Fibroblast of the conjunctiva (primary cell): ENCODE measurements at places on chromosomes 6 and 20.

- no peak for DNase-seq
Observed at GRCh38 chr6:19301980-19302379, 535.2 kb upstream of the ID4 start.

GRCh38 chr6:7086488-7086887, 21.3 kb upstream of the RREB1 start:
- DNase-seq, result no peak

GRCh38 chr6:45801471-45802289, 214.0 kb downstream of the CLIC5 start:
- no peak for DNase-seq

DNA sequence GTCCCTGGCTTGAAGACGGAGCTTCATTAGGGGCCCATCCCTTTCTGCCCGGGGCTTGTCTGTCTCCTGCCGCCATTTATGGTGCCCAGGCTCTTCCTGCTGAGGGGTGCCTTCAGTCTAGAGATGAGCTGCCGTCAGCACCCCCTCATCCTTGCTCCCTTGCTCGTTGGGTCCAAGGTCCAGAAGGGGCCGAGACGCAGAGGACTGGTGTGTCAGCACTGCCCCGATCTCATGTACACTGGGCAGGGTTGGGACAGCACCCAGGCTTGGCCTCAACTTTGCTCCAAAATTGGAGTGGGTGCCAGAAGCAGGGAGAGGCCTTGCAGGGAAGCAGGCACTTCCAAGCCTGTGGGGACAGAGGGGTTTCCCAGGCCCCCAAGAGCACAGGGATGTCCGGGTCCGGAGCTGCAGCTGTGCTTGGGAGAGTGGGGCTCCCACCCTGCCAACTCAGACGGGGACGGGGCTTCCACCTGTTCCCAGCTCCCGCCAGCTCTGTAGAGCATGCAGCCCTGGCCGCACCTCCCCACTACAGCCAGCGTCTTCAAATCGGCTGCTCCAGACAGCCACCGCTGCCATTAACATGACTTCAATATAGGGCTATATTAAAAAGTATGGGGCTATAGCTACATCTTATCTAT, 488.8 kb downstream of the TENT5A start:
- DNase-seq, result no peak

GRCh38 chr20:36320261-36320897, 14.2 kb downstream of the DLGAP4 start:
- no peak for DNase-seq

DNA sequence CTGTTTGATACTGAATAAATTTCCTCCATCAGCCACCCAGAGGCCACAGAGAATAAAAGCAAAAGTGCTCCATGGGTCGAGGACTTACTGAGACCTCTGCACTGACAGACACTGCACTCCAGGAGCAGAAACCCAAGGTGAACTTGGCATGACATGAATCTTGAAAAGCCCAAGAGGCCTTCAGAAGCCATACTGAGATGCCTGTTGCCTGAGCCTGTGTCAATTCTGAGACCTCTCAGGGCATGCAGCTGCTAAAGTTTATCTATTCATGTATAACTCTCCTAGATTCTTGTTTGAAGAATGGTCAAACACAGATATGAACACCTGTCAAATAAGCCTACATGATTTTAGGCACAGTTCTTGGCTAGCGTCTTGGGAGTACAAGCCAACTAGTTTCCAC, 145.7 kb downstream of the KIF16B start:
- DNase-seq, result no peak

DNA sequence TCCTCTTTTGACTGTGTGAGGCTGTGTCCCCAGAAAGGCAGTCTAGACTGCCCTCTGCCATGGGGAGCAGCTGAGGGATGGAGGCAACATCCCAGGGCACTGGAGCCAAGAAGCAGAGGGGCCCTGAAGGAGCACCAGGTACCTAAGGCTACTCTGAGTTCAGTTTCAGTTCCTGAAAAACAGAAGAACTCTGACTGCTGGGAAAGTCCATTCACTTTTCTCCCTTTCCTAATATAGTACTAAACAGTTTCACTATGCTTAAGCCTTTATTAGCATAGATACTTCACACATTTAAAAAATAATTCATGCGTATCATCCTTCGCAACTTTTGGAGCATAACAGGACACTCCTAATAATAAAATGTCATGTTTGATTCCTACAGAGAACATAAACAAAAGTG, 130.0 kb downstream of the FOXC1 start:
- DNase-seq, result no peak

GRCh38 chr6:118771253-118771652, 119.9 kb upstream of the CEP85L start:
- no peak for DNase-seq

GRCh38 chr6:34067814-34068213, 78.1 kb downstream of the GRM4 start:
- no peak for DNase-seq

DNA sequence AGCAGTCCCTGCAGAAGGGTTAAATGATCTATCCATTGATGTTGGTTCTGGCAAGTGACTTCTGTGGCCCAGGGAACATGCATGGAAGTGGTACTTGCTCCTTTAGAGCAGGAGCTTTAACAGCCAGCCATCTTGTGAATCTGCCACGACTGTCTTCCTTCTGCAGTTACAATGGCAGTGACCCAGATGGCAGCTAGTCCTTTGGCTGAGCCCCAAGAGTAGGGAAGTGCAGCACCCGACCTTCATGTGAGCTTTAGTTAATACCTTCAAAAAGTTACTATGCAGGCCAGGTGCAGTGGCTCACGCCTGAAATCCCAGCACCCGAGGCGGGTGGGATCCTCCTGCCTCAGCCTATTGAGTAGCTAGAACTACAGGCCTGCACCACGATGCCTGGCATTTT, 66.4 kb downstream of the POPDC3 start:
- no peak for DNase-seq

DNA sequence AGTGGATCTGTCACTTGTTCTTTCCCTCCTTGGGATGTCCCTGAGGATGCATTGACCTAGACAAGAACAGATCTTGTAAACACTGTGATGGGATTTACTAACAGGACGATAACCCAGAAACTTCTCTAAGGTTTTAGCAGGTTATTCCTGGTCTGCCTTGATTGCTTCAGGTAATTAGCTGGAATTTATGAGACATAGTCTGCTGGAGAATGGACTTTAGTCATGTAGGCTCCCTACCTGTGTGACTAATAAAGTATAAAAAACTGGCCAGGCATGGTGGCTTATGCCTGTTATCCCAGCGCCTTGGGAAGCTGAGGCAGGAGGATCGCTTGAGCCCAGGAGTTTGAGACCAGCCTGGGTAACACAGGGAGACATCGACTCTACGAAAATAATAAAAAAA, 96.1 kb downstream of the PAK5 start:
- no peak for DNase-seq

DNA sequence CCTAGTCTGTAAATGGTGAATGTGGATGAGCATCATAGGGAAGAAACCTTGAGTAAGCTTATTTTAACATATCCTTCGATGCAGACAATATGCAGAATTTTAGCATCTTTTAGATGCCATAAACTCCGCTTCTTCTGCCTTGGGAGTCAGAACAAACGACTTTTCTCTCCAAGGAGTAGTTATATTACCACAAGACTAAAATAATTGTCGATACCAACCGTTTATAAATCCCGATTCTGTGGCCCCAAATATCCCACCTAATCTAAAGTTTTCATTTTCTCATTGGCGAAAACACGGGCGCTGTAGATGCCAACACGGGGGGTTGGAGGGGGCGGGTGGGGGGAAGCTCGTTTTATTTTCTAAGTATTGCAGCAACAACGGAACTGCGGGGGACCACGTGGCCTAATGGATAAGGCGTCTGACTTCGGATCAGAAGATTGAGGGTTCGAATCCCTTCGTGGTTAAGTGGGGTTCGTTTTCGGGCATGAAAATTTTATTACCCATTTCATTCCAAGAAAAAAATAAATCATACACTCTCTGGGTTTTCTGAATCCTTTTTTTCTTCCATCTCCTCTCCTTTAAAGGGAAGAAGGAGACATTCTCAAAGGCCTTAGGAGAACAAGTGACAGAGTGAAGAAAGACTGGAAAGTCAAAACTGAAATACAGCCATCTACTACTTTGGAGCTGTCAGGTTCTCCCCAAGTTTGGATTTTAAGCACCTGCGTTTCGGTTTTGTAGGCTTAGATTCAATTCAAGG, 65.5 kb upstream of the BTN3A2 start:
- no peak for DNase-seq

DNA sequence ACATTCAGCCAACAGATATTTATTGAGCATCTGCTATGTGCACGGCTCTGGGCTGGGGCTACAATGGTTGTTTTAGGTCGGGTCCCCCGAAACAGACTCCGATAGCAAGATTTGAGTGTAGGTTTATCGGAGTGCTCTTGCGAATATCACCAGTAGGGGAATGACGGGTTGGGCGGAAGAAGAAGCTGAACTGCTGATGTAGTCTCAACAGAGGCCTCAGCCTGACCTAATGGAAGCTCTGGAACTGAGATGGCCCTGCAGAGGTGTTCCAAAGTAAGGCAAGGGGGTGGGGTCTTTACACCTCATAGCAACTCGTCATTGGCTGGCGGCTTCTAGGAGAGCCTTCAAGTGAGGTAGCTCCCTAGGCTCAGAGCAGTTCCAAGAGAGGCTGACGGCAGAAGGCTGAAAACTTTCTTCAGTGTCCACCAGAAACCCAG, 1.1 kb downstream of the L3MBTL1 start:
- no peak for DNase-seq

GRCh38 chr20:25020901-25021301, 28.4 kb upstream of the APMAP start:
- no peak for DNase-seq

DNA sequence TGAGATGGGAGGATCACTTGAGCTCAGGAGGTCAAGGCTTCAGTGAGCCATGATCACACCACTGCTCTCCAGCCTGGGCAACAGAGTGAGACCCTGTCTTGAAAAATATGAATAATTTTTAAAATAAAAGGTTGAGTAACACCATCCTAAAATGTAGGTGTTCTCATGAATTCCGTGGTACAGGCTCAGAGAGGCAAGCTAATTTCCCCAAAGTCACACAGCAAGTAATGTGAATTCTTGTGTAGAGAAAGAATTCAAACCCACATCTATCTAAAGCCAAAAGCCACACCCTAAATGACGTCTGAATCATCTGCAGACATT, 80.5 kb downstream of the ZNF217 start:
- DNase-seq, result no peak

DNA sequence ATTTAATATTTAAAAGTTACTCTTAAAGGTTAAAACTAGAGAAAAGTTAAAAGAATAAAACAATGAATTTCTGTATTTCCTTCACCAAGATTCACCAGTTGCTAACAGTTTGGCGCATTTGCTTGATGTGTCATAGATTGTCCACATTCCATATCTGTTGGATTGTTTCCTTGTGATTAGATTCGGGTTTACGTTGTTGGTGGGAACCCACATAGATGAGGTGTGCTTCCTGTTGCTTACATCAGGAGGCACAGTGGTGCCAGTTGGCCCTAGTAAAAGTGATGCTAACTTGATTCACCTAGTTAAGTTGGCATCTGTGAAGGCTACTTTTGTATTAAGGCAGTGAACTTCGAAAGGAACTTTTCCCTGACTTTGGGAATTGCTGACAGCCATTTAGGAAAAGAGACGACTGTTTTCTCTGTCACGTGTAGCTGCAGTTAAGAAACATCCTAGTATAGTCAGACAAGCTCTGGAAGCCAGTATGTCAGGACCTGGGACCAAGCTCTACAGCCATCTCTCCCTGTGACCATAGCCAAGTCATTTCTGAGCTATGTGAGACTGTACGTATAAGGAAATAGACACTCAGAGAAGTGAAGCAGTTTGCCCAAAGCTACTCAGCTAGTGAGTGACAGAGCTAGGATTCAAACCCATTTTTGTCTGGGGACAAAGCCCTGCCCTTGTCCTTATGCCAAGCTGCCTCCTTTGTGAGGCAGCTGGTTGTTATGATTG, 49.0 kb downstream of the PPARD start:
- no peak for DNase-seq

- no peak for DNase-seq
Observed at GRCh38 chr6:166400181-166400580, 17.4 kb upstream of the MPC1 start.

GRCh38 chr20:57200882-57201695, 65.4 kb downstream of the BMP7 start:
- no peak for DNase-seq

DNA sequence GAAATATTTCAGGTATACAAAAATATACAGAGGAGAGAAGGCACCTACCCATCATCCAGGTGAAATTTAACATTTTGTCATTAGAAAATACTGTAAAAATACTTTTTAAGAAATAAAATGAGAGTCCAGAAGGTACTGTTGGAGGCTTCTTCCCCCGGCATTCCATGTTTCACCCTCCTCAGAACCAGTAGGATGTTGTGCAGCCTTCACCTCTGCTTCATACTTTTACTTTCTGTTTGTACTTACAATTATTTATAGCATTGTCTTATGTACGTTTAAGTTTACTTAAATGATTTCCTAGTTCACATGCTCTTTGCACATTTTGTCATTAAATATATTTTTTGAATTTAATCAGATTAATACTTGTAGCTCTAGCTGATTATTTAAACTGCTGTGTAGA, 30.9 kb downstream of the TMEM200A start:
- no peak for DNase-seq

DNA sequence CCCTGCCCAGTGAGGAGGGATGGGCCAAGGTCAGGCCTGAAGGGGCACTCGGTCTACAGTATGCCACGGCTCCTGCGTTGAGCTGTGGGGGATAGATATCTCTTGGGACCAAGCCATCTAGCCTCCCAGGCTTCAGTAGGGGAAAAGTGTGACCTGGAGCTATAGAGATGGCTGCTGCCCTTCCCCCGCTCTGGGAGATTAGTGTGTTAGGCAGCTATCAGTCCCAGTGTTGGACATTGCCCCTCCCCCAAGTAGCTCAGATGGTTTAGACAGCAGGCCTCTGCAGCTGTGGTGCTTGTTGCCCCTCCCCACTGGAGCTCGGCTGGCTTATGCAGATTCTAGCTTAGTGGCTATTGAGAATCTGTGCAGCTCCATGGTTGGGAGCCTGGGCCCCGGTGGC, 56.8 kb downstream of the KHDRBS2 start:
- DNase-seq, result no peak

GRCh38 chr20:62311150-62311549, 8.4 kb downstream of the ADRM1 start:
- no peak for DNase-seq

DNA sequence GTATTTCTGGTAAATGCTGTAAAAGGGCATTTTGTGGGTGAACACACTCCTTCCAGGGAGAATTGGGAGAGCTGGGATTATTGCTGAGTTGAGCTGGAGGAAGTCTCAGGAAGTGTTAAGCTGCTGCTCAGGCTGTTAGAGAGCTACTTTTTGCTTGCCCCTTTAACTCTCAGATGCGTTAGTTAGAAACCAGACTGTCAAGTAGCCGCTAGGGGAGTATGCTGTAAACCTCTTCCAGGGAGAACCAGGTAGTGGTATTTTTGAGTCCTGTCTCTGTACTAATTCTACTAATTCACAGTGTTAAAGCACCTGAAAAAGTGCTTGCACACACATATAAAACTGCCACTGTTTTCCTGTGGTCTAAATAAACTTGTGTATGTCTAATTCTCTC, 6.6 kb upstream of the GFRAL start:
- no peak for DNase-seq

- no peak for DNase-seq
Observed at GRCh38 chr6:136738692-136739057, 53.6 kb downstream of the MAP3K5 start.

GRCh38 chr6:167763056-167763944, 63.4 kb upstream of the AFDN start:
- DNase-seq, result no peak

GRCh38 chr6:46276576-46277142, 105.9 kb upstream of the ENPP5 start:
- DNase-seq, result no peak
